Naive thymus-derived CD8-positive, alpha-beta T cell (primary cell): ENCODE measurements at places on chromosomes 5 and 9. TPM values are rescaled to one million over a fixed set of nuclear protein-coding genes. Genes with fewer than 3 reads are reported as not detected.

Gene PCDHA2
- total RNA-seq = not detected

Gene NXNL2
- not detected for total RNA-seq

Gene HRCT1
- not detected for total RNA-seq

Gene GNE
- 17.4 TPM for total RNA-seq

Gene TOR4A
- total RNA-seq = 0.91 TPM

Gene BTNL8
- total RNA-seq = not detected

Gene CMBL
- total RNA-seq = 0.69 TPM

Gene WNT8A
- total RNA-seq = not detected
